ENCODE measurements at places on chromosomes 13 and 19.

DNA sequence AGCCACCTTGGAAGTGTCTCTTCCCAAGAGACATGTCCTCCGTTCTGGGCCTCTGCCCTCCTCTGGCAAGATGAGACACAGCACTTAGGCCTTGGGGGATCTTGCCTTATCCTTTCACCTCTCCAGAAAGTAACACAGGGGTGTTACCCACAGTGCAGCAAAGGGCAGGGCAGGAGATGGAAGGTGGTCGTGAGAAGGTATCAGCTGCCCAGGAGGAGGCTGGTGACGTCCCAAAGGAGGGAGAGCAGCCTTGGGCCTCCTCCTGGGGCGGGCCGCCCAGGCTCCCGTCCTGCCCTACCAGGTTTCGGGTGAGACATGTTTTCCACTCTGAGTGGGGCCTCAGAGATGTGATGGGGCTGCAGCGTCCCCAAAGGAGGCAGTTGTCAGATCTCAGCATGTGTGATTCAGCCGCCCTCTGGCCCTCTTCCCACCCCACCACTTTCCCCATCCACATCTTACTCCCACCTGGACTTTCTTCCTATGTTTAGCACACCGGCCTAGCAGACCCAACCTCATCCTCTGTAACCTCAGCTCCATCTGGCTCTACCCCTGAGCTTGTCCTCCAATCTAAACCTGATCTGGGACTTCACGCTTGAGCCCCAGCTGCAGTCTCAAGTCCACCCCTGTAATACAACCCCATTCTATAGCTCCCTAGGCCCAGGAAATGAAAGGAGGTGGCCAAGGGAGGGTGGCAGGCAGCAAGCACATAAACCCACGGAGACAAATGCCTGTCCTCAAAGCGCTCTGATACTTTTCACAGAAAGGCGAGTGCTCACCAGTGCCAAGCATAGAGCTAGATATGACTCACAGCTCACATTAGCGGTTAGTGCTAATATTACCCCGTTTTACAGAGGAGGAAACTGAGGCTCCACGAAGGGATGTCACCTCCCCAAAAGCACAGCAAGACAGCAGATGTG lies 9.3 kb downstream of the POU2F2 start:
- DNase-seq, result peak; percentile 54

GRCh38 chr19:43777163-43777695 lies 3.5 kb downstream of the KCNN4 start:
- no peak for DNase-seq

DNA sequence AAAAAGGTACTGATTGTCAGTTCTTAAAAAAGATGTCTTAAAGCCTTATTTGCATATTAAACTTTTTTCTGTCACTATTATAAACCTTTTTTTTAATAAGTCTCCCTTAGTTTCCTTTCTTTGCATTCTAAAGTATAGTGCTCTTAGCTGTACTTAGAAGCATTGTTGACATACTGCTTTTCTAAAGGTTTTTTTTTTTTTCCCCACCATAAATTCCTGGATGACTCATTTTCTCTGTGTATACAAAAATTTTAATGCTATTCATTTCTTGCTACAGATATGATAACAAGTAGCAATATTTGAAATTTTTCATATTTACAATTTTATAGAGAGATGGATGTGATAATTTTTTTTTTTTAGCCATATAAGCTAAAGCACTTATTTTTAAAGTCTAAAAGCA lies 43.5 kb downstream of the METTL21C start:
- no peak for DNase-seq

- no peak for DNase-seq
Measured at GRCh38 chr19:29530540-29531457, 5.0 kb downstream of the VSTM2B start.

GRCh38 chr19:3555653-3556422 lies 1.5 kb downstream of the MFSD12 start:
- DNase-seq, result no peak

DNA sequence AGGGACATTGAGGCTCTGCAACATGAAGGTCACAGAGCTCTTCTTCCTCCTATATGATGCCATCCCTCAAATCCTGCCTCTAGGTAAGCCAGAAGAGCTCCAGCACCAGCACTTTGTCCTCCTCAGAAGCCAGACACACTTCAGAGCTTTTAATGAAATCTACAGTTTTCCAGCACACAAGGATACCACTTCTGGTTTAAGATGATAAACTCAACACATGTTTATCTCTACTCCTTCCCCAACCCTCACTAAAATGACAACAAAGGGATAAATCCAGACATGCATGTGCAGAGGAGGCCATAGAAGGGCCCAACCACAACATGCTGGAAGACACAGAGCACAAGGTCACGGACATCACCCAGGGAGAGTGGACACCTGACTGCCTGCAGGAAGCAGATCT lies 195.3 kb downstream of the USP12 start:
- DNase-seq, result no peak

GRCh38 chr13:41699759-41700158 lies 242.4 kb downstream of the RGCC start:
- DNase-seq, result no peak

- DNase-seq, result no peak
Measured at GRCh38 chr19:40357640-40358039, 9.1 kb downstream of the PLD3 start.

GRCh38 chr19:1264801-1265614 lies 4.1 kb upstream of the CIRBP start:
- DNase-seq, result no peak

DNA sequence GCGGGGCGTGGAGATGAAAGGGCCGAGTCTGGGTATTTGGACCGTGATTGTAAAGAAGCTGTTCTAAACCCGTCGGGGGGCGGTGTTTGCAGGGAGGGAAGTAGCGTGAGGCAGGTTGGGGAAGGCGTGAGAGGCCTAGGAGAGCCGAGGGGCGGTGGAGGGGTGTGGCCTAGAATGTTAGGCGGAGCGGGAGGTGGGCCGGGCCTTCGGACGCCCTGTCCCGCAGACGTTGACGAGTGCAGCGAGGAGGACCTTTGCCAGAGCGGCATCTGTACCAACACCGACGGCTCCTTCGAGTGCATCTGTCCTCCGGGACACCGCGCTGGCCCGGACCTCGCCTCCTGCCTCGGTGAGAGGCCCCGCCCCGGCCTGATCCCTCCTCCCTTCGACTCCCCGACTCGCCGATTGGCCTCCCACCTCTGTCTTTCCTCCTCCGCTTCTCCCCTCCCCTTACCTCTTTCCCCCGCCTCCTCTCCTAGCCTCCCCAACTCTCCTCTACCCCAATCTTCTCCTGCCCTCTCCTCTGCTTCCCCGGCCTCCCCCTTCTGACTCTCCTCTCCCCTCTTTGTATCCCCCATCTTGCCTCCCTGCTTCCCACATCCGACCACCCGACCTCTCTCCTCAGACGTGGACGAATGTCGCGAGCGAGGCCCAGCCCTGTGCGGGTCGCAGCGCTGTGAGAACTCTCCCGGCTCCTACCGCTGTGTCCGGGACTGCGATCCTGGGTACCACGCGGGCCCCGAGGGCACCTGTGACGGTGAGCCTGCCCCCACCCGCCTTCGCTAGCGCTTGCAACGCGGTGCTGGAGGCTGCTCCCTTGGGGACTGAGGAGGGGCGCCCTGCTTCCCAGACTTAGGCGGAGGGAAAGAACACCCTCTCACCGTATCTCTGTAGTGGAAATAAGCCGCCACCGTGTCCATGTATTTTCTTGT lies 12.8 kb downstream of the LTBP4 start:
- DNase-seq, result peak; percentile 94

- DNase-seq, result no peak
Measured at GRCh38 chr13:55550624-55551023, 1590.1 kb upstream of the PRR20A start.

DNA sequence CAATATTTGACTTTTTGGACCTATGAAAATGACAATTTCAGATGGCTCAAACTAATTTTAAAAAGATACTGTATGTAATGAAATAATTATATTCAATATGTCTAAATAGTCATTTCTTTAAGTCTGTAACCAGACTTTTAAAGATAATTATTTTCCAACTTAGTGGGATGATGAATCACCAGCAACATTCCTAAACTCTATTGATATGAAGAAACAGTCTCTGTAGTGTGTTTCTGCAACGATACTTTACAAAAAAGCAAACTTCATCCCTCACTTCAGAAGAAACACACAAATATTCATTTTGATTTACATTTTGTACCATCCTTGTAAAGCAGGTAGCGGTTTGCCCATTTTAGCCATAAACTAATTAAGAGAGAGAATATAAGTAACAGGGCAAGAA lies 417.4 kb downstream of the EFNB2 start:
- no peak for DNase-seq

DNA sequence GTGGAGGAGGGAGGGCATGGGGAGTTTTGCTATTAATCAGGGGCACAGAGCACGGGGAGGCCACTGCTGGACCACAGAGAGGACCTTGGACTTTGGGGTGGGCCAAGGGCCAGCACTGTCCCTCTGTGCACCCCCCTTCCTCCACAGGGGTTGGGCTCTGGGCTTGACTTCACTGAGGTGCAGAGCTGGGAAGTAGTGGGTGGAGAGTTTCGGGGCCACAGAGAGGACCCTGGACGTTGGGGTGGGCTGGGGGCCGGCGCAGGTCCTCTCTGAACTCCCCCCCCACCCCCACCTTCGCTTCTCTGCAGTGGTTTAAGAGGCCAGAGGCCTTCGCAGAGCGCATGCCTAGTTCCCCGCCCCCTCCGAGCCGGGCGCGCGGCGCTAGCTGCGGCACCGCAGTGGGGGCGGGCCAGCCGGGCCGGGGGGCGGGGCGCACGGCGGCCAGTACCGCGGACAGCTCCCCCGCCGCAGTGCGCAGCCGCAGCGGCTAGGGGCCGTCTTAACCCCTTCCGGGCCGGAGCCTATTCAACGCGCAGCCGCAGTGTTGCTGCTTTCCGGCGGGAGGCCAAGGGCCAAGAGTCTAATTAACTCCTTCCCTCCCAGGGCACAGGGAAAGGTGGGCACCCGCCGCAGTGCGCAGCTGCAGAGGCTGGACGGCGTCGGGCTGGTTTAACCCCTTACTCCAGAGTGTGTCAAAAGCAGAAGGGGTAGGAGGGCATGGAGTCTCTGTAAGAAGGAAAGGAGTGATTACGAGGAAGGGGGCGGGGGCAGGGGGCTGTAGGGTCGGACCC lies 3.7 kb downstream of the KCNC3 start:
- peak; percentile 99 for DNase-seq

- DNase-seq, result peak; percentile 78
Measured at GRCh38 chr19:8001995-8002849, 3.2 kb downstream of the ELAVL1 start.

- DNase-seq, result no peak
Measured at GRCh38 chr13:111120422-111120821, 5.3 kb downstream of the ARHGEF7 start.

- no peak for DNase-seq
Measured at GRCh38 chr19:45467115-45467455, 711 bp upstream of the FOSB start.

- DNase-seq, result no peak
Measured at GRCh38 chr13:76764429-76764828, 121.8 kb downstream of the KCTD12 start.

- DNase-seq, result no peak
Measured at GRCh38 chr19:47447470-47448359, 24.0 kb downstream of the SLC8A2 start.

Data from GM12892 (cell line).